ENCODE measurements at places on chromosomes 5 and 9. TPM values are rescaled to one million over a fixed set of nuclear protein-coding genes. Genes with fewer than 3 reads are reported as not detected.

The SLCO6A1 gene
- total RNA-seq: not detected

The TMEM245 gene
- total RNA-seq: 57.9 TPM

The IL3 gene
- not detected for total RNA-seq

The LECT2 gene
- total RNA-seq: not detected

The DIPK1B gene
- total RNA-seq: 3.4 TPM

The OTP gene
- total RNA-seq: not detected

All from IMR-90 (cell line).